PC-3 (cell line): ENCODE measurements at places on chromosomes 1 and 21. TPM values are rescaled to one million over a fixed set of nuclear protein-coding genes. Genes with fewer than 3 reads are reported as not detected.

ZNF692 gene
- total RNA-seq: 71.9 and 85.4 TPM in 2 replicates

HFM1 gene
- not detected in 2 replicates for total RNA-seq

IKBKE gene
- 27.0 and 28.3 TPM in 2 replicates for total RNA-seq

SELE gene
- total RNA-seq: 0.17 TPM in 1 of 2 replicates, not detected in the other

S100A8 gene
- total RNA-seq: 0.29 TPM in 1 of 2 replicates, not detected in the other

GBP4 gene
- total RNA-seq: 0.07 and 0.86 TPM in 2 replicates

BARHL2 gene
- total RNA-seq: not detected in 2 replicates

RXRG gene
- not detected in 2 replicates for total RNA-seq

FAM151A gene
- not detected in 2 replicates for total RNA-seq

ADAM30 gene
- not detected in 2 replicates for total RNA-seq

FCGR1A gene
- not detected in 2 replicates for total RNA-seq
